Activated CD4-positive, CD25-positive, alpha-beta regulatory T cell treated with anti-CD3 and anti-CD28 coated beads, Interleukin-2, amount 50 U/mL, for 24 hours (primary cell): ENCODE measurements at places on chromosomes 5 and 9.
A peak's percentile ranks its signal among the peaks of the same experiment; 100 is the strongest.

DNA sequence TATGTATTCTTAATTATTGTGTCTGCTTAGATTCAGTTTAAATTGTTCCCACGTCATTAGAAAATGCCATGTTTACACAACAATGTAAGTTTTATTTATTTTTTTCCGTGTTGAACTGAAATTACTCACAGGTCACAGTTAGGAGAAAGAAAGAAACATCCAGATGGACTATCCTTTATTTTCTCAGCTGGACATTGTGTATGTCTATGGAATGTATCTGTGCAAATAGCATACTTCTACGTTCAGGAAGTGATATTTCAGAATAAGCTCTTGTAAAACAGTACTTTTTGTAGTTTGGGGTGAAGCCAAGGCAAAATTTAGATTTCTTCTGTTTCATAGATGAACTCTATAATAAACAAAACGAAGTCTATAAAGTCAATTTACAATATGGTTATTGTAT lies 249.0 kb upstream of the ZNF608 start:
- no peak for ATAC-seq

DNA sequence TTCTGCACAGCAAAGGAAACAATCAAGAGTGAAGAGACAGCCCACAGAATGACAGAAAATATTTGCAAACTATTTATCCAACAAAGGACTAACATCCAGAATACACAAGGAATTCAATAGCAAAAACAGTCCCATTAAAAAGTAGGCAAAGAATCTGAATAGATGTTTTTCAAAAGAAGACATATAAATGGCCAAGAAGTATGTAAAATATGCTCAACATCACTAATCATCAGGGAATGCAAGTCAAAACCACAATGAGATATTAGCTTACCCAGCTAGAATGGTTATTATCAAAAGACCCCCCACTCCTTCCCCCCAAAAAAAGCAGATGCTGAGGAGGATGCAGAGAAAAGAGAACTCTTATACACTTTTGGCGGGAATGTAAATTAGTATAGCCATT lies 13.4 kb upstream of the OR13C8 start:
- no peak for ATAC-seq

DNA sequence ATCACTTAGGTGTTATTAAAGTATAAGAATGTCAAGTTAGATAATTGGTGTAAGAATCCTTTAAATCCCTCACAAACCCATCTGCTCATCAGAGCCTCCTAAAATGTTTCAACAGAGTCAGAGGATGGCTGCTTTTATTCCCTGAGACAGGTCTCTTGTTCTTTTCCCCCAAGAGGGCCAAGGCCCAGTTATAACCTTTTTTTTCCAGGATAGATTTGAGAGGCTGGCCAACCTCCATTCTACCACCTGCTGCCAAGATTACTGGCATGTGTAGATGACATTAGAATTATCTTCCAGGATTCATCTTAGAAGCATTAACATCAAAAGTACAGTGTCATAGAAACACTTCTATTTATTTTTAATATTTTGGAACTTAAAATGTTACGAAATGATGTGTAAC lies 305.1 kb downstream of the TRPM3 start:
- no peak for ATAC-seq

DNA sequence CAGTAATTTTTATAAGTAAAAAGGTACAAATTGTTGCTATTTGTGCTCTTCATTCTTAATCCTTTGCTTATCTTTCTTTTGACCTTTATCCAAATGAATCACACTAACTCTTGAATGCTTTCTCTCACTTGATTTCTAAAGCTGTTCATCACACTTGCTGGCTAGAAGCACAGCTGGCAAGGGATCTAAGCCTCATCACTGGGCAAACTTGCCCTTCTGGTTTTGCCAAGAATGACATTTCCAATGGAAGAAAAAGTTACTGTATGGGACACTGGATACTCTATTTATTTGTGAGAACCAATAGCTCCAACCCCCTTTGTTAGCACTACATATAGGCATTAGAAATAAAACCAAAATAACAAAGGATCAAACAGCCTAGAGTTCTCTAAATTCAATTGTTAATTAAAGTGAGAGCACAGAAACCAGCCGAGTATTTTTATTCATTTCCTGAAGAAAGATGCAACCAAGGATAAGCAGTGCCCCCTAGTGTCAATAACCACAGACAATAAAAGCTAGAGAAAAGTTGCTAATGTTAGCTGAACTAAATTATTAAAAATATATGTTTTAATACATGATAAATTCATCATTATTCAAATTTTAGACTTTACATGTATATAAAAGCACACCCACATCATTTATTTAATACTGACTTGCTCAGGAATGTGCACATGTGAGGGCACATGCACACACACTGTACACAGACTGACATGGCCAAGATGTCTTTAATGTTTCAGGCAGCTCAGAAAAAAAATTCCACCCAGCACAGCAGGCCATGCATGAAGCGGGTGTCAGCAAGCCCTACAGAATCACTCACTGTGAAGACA lies 59.8 kb upstream of the POU5F2 start:
- no peak for ATAC-seq

DNA sequence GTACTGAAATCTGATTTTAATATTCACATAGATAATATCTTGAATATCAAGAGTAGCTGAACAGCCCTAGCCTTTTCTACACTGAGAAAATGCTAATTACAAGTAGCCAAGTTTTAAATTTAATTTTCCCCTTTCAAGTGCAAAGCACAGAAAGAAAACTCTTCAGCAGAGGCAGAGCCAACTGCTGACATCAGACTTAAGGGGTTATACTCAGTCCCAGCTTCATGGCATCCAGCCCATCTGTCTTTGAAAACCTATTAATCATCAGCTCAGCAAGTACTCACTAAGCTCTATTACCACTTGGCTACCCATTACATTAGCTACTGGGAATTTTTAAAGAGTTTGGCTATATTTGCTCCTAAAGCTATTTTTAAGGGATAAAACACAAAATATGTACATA lies 220.5 kb downstream of the SLC12A2 start:
- no peak for ATAC-seq

- ATAC-seq: no peak
Measured at GRCh38 chr5:151742870-151743294, 15.5 kb downstream of the ATOX1 start.

DNA sequence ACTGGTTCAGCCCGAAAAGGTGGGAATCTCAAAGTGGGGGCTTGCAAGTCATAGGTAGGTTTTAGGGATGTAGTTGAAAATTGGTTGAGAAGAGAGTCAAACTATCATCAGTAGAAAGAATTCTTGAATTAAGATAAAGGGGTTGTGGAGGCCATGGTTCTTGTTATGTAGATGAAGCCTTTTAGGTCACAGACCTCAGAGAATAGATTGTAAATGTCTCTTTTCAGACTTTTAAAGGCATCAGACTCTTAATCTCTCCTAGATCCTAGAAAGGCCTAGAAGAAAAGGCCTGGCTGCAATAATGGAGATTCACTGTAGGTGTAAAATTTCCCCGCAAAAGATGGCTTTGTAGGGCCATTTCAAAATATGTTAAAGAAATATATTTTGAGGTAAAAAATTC lies 96.4 kb downstream of the PSAT1 start:
- ATAC-seq: no peak

GRCh38 chr5:10533226-10533625 lies 30.6 kb upstream of the ANKRD33B start:
- ATAC-seq: no peak

- no peak for ATAC-seq
Measured at GRCh38 chr9:96071076-96071814, 195.8 kb downstream of the ERCC6L2 start.

GRCh38 chr9:73151653-73152542 lies at the start of gene ANXA1:
TSS of gene ANXA1 (plus strand) at chr9:73151865. CDS start at chr9:73158536, 6,671 bp downstream.
- no peak for ATAC-seq

GRCh38 chr5:79408028-79408427 lies 105.9 kb downstream of the HOMER1 start:
- no peak for ATAC-seq

- ATAC-seq: peak; percentile 85
Measured at GRCh38 chr9:91415290-91415689, 8.3 kb downstream of the NFIL3 start.

DNA sequence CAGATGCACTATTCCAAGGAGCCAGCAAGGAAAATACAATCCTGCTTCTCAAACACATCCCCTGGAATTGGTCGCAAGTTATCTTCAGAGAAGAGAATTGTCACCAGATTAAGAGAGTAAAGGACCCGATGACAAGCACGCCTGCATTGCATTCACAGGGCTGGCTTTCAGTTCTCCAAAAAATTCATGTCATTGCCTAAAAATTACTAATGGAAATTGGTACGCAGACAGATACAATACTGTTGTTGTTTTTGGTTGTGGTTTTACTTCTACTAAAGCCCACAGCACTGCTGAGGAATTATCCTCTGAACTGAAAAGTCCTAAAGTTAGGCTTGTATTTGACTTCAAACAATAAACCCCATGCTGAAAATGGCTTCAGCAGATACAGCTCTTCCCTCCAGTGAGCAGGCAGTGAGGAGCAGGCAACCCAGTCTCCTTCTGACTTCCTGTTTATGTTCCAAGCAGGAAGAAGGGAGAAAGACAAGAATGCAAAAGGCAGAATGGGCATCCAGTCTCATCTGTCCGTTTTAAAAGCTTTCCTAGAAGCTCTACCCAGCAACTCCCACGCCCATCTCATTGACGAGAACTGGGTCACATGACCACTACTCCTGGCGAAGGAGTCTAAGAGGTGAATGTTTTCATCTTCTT lies 80.6 kb upstream of the ZNF366 start:
- ATAC-seq: no peak

DNA sequence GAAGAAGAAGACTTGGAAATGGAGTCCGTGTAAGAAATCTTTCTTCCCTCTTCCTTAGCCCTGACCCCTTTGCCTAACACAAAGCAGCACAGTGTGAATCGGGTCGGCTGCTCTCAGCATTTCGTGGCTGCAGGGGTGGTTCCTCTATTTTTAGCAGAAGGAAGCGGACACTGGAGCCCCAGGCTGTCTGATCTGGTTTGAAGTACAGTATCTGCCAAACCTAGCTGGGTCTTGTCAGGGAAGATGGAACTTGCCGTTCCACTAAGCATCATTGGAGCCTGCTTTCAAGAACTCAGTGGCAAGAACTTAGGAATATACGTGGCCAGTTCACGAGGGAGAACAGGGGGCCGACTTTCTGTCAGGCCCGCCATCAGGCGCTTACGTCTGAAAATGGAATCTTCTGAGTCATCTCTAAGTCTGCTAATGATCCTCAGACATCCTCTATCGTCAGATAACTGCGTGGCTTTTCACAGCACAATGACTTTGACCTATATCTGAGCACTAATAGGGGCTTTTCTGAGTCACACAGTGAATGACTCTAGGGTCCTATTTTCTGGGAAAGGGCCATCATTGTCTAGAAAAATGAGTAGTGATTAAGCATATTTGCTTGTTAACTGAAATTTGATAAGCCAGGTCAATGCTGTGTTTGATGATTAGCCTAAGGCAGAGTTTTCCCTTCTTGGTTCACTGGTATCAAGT lies 43.3 kb upstream of the NCS1 start:
- ATAC-seq: peak; percentile 95

DNA sequence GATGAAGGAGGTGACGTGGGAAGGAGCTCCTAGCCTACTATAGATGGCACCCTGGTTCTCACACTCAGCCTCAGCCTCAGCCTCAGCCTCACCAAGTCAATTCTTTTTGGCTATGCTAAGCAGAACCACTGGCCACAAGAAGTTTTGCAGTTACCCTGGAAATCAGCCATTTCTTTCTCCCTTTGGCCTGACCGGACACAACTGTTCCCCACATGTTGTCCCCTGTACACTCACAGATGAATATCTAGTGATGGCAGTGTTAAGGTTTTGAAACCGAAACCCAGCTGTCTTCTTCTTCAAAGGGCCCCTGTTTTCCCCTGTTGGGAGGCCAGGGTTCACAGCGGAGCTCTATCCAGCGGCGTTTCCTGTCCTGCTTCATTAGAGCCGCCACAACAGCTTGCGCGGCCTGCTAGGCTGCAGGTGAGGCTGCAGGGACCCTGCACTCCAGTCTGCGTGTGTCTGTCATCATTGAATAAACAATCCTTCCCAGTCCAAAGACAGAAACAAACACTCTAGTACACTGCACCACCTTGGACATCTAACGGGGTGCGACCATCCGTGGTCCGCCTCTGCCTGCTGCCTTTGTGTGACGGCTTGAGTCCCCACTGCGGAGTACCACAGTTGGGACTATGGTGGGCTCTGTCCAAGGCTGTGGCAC lies 250.5 kb downstream of the DENND1A start:
- ATAC-seq: peak; percentile 68

DNA sequence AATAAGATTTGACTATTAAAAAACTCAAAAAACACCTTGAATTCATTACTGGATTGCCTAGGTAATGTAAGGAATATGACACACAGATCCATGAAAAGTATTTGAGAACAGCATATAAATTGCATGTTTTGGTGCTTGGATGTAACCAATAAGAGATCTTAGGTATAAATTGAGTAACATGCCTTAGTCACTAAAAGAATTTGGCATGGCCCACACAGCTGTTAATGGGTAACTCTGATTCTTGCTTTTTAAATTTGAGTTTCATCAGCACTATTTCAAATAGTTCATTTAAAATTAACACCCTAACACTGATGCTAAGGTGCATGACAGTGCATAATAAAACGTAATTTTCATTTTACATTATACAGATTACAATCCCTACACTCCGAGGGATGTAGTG lies 779.3 kb upstream of the WWC1 start:
- ATAC-seq: no peak

DNA sequence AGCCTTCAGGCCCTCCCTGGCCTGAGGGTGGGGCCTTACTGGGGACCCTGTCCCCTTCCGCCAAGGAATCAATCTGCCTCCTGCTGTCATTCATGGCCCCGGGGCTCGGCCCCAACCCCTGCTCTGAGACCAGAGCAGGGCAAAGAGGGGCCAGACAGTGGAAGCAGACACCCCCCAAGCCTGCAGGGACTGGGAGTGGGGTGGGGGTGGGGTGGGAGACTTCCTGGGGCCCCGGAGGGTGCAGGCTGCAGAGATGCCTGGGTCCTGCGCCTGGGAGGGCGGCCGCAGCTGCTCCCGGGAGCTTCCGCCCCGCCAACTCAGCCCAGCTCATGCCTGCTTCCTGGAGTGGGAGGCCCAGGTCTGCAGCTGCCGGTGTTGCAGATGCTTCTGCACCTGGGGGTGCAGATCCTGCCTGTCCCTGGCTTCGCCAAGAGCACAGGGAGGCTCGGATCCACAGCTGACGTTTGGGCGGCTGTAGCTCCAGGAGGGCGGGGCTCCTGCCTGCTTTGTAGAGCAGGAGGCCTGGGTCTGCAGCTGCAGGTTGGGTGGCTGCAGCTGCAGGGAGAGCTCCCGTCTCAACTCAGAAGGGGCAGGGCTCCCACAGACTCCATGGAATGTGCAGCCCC lies 6.2 kb downstream of the KIF4B start:
- ATAC-seq: no peak

DNA sequence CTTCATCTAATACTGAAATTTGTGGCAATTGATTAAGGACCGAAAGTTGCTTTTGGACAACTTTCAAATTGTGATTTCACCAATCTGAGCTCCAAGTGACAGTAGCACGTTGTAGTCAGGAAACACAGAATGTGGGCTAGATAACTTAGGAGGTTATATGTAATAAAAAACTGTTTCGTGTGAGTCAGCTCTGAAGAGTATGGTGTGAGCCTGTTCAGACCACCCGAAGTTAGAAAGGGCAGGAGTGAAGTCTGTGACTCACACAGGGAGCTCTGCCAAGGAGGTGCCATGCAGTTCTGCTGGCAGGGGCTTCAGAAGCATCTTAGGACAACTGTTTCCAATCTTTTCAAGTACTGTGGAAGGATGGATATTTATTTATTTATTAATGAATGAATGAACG lies 16.4 kb upstream of the ZBTB34 start:
- no peak for ATAC-seq

GRCh38 chr9:109022873-109023272 lies 9.6 kb upstream of the CTNNAL1 start:
- ATAC-seq: no peak
